ENCODE measurements at places on chromosomes 5 and 9.

DNA sequence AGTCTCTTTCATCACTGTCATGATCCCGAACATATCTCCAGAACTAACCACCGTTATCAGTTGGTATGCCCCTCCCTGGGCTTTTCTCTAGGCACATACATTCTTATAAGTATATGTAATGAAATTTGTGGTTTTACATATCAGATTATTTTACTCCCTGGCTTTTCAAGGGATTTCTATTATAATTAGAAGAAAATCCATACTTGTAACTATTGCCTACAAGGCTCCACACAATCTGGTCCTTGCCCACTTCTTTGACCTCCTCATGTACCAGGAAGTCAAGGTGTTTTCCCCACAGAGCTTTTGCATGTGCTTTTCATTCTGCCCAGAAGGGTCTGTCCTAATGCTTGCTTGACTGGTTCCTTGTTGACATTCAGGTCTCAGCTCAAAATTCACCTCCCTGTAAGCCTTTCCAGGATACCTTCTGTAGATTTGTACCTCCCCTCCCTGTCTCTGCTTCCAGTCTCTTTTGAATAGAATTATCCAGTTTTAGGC lies 33.6 kb upstream of the HSD17B4 start:
- DNase-seq = peak; percentile 32

- peak; percentile 76 for DNase-seq
Observed at GRCh38 chr9:81522716-81523551, 166.4 kb downstream of the TLE1 start.

DNA sequence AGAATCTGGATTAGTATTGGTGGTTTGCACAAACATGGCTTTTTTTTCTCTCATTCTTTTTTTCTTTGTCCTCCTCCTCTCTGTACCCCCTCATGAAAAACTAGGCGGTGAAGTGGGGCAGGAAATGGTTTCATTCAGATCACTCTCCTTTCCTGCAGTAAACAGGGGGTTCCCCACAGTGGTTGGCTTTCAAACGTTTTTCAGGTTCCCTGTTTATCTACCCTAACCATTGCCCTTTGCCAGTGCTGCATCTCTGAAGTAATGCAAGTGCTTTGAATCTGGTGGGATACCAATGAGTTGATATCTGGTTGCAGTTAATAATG lies 29.8 kb downstream of the NR4A3 start:
- no peak for DNase-seq

- peak; percentile 72 for DNase-seq
Observed at GRCh38 chr5:120146787-120147186, 317.3 kb upstream of the PRR16 start.

DNA sequence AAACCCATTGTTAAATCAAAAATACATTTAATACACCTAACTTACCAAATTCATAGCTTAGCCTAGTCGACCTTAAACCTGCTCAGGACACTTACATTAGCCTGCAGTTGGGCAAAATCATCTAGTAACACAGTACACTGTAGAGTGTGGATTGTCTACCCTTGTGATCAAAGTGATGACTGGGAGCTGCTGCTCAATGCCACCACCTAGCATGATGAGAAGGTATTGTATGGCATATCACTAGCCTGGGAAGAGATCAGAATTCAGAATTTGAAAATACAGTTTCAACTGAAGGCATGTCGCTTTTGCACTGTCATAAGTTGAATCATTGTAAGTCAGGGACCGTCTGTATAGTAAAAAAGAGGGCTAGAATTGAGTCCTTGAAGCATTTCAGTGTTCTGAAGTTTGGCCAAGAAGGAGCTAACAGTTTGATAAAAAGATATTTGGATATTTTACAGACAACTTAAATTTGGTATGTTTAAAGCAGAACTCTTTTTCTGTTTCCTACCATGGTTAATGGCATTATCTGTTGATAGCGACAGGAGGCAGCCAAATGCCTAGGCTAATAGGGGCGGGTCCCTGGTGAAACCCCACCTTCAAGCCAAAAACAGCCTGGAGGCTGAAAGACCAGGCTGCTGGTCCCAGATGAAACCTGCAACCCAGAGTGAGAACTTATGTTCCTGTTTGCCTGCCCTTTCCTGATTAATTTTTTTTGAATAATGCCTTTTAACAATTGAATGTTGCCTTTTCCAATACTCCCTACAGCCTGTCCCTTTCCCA lies 23.0 kb downstream of the SMIM15 start:
- no peak for DNase-seq
